Stimulated activated CD8-positive, alpha-beta memory T cell treated with anti-CD3 and anti-CD28 coated beads, Interleukin-15, amount 100 ng/mL, for 24 hours (primary cell): ENCODE measurements at places on chromosomes 12 and 14.

DNA sequence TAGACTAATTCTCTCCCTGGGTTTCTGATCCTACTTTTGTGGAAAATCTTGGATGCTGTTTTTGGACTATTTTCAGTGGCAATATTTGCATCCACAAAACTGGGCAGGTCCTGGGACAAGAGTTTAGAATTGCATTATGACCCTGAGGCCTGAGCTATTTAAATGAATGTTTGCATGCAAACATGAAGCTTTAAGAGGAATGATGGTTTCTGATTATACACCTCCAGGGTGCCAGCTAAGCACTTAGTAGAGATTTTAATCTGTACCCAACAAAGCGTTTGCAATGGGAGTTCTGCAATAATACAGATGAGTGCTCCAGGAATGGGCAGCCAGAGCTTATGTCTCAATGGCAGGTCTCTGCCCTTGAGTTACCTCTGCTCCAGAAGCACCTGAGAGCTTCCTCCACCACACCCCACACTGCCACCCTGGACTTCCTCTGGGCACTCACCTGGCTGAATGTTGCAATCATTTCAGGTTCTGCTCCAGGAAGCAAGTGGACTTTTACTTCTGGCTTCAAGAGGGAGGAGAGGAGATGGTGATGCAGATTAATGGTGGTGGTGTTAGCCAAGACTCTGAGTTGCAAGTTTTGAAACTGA, 6.0 kb upstream of the SPTLC2 start:
- no peak for DNase-seq

GRCh38 chr12:124032265-124032886, 59.4 kb downstream of the ZNF664 start:
- no peak for DNase-seq

GRCh38 chr12:92062539-92063493, 82.8 kb downstream of the BTG1 start:
- DNase-seq, result no peak

GRCh38 chr12:61385771-61386170, 874.4 kb upstream of the USP15 start:
- no peak for DNase-seq

- no peak for DNase-seq
Observed at GRCh38 chr14:104133496-104133895, 4.9 kb upstream of the KIF26A start.

GRCh38 chr14:75747899-75748298, 86.9 kb downstream of the TTLL5 start:
- DNase-seq, result no peak

DNA sequence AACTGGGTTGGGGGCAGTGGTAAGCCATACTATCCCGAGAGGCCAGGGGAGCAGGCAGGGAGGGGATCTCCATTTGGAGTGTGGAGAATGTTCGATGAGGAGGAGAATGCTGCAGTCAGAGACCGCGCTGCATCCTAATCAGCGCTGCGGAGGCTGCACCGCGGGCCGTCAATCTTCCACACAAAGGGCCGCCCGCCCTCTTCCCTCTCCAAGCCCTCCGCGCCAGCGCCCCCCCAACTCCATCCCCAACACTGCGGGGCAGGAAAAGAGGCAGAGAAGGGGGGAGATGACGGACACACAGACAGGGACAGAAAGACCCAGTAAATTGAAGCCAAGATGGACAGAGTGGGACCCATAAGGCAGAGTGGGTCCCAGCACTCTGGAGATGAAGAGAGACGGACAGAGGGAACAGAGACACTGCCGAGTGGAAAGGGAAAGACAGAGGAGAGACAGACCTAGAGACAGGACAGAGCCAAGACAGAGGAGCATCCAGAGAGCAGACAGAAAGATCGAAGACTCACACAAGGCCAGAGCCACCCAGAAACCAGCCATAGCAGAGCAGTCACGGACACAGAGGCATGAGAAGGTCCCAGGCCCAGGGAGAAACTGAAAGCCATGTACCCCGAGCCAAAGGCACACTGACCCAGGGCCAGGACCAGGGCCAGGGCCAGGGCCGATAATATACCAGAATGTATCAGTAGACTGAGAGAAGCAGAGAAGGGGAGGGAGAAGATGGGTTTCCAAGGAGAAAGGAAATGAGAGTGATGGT, 3.5 kb downstream of the CISTR start:
- no peak for DNase-seq

DNA sequence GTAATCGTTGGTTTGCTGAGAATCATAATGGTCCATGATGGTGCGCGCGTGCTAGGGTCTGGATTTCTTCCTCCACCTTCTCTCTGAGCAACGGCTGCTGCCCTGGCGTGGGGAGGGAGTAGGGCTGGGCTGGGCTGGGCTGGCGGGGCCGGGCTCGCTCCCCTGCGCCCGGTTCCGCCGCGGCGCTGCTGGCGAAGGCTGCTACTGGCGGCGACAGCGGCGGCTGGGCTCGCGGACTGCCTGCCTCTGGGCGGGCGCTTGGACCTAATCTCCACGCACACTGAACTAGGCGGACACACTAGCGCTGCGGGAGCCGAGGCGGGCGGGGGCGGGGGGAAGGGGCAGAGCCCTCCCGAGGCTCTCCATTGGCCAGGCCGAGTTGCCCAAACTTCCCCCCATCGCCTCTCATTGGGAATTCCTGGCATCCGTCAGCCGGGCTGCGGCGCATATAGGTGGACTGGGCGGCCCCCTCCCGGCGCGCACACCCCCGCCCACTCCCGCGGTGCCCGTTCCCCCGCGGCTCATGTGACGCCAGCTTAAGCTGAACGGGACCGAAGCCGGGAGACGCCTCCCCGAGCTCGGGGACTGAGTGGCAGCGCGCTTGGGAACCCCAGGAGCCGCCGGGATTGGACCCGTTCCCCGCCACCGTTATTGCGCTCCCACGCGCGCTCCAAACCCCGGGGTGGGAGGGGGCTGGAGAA, at the start of gene ACTN1:
ACTN1 (minus strand) TSS at position 282 of the 701 bp plus-strand sequence; CDS start at position 36, 246 bp downstream.
- DNase-seq, result peak; percentile 37

- DNase-seq, result no peak
Observed at GRCh38 chr14:92941531-92941930, 18.6 kb downstream of the CHGA start.

GRCh38 chr14:102225386-102225785, 79.6 kb downstream of the MOK start:
- no peak for DNase-seq

DNA sequence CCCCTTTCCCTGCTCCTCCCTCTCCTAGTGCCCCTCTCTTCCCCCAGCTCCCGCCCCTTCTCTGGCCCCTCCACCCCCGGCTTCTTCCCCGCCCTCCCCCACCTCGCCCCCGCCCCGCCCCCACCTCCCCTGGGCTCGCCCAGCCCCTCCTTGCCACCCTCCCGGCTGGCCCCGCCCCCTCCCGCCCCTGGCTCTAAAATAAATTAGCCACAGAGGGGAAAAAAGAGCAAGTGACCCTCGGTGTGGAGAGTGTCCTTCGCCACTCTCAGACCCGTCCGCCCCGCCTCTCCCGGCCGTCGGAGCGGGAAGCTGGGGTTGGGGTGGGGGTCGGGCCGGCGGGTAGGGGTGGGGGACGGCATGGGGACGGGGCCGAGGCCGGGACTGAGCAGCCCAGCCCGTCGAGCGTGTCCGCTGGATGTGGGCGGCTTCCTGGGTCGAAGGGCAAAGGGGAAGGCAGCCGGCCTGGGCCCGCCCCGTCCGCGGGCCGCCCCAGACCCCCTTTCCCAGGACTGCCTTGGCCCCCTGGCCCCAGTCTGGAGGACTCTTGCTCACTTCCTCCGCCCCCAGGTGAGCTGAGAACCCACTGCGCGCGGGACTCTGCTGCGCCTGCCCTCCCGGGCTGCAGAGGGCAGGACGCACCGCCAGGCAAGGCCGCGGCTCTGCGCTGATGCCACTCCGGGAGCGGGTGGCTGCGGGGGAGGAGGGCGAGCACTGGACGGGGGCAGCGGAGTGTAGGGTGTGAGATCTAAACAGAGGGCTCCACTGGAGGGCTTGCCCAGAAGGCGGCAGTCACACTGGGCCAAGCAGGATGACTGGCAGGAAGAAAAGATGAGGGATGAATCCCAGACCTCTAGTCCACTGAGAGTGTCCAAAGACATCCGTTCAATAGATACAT, 570 bp upstream of the FIGNL2 start:
- no peak for DNase-seq

DNA sequence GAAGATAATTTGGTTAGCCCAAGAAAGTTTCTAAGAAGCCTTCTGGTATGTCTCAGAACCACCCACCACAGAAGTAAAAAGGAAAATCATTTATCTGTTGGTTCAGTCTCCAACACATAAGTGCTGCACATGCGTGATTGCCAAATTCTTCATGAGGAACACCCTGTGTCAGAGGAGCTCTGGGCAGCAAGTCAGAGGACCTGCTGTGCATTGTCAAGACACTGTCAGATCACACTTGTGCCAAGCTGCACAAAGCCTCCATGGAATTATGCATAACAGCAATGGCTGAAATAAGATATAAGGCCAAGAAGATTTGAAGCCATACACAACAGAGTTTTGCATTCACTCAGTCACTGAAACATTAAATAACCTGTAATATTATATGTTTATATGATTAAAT, 1304.7 kb upstream of the FLRT2 start:
- no peak for DNase-seq

DNA sequence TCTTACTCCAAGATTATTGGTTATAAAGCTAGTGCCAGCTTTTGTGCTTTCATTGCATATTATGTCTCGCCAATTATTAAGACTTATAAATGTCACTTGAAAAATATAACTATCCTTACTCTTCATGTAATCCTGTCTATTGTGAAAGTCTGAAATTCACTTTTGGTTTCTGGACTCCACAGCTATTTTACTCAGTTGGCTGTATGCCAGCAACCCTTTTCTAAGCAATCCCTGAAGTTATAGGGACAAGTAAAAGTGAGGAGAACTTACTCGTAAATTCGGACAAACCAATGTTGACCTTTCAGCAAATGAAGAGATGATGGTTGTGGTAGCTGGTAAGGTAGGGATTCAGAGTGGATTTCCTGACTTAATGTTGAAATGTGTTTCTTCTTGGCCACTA, 196.3 kb downstream of the NPAS3 start:
- no peak for DNase-seq

- no peak for DNase-seq
Observed at GRCh38 chr12:106328735-106329134, 26.2 kb downstream of the TCP11L2 start.

DNA sequence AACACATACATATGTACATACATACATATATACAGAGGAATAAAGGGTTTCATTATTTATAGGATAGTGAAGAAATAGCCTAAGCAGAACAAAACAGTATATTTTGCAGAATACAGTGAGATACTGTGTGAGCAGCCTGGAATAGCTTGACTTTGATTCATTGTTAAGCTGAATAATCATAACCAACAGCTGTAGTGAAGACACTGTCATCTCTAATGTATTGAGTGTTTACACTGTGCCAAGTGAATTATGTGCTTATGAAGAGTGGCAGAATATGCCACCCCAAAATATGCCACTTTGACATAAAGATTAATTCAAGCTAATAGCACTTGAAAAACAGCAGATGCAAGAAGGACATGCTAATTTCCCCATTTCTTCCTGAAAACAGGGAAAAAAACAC, 48.2 kb upstream of the LRFN5 start:
- no peak for DNase-seq

DNA sequence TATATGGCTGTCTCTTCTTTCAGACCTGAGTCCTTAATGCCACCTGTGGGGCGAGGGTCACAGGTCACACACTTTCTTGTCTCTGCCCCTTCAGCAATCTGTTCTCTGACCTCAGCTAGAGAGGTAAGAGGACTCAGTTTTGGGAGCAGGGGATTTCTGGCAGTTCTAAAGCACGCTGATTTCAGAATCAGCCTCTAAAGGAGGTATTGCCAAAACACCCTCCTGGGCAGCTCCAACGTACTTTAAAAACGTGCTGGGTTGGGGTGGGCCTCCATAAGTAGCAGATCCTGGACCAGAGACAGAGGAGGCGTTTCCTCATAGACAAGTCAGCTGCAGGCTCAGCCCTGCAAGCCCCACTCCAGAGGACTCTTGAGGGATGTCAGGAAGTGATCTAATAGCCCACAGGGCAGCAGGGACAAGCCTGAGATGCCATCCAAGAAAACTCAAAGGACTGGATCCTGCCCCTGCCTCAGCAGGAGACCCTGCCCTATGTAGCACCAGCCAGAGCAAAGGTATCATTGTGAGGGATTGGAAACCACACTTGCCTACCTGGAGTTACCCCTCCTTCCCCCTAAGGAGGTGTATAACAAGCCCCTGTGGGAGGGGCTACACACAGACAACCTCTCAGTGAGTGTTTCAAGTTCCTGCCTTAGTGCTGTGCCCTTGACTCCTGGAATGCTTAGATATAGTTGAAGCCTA, 8.5 kb downstream of the CTDSP2 start:
- no peak for DNase-seq

DNA sequence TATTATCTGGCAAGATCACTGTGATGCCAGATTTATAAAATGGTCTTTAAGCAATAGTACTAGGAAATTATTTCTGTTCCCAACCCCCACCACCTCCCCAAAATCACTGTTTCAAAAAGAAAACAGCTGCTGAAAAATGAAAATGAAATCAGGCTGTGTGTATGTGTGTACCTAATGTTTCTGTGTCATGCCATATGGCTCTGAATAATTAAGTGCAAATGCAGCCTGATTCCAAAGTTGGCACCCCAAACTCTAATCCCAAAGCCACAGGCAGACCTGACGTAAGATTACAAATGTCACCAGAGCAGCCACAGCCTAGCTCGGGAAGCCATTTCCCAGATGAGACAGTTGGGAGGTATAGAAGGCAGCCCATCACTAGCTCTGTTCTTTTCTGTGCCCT, 175.5 kb downstream of the MED13L start:
- no peak for DNase-seq

DNA sequence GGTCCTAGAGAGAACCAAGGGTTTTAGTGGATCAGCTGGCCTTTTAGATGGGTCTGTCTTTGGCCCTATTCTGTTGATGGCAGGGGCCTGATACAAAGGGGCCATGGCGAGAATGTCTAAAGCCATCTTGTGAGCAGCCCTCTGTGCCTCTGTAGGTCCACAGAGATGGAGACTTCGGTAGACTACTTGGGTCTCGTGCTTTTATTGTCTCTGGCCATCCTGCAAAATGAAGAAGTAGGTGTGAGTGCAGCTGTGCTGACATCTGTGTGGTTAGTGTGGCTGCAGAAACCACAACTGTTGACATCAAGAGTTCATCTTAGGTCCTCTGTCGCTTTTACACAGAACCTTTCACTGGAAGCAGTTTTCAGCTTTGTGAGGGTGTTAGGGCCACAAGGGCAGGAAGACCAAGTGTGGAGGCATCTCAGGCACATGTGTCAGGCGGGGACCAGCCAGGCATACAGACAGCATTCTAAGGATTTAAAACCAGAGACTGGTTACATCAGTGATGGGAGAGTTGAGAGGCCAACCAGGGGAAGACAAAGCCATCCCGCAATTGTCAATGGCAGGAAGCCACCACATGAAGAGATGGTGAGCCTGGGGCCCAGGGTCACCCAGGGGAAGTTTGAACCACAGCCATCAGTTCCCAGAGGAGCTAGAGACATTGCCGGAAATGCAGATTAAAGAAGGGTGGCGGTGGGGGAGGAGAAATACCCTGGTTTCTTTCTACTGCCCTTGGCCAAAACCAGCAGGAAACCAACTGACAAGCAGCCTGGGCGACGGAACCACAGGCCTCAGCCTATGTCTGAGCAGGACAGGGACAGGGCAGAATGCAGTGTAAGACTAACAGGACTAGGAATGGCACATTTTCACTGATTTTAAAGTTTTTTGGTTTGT, 13.0 kb upstream of the TPCN1 start:
- DNase-seq, result no peak
